Activated CD4-positive, alpha-beta memory T cell treated with anti-CD3 and anti-CD28 coated beads, Interleukin-2, amount 10 ng/mL, durations not matched to agents 7 days and 5 days (primary cell): ENCODE measurements at places on chromosomes 2 and 18.
A peak's percentile ranks its signal among the peaks of the same experiment; 100 is the strongest.

DNA sequence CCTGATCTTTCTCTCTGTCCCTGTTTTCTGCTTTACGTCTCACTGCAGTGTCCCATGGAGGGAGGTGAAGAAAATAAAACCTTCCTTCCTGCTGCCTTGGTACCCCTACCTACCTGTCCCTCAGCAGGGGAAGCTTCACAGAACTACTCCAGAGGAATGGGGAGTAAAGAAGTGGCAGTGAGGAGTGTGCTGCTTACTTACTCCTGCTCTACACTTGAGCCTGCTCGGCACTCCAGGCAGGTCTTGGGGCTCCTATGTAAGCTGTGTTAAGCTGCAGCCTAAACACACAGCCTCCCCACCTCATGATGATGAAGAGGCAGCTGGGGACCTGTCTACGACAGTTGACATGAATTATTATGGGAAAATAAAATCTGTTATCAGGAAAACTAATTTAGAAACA lies 72.6 kb downstream of the ACSL3 start:
- H3K4me1 ChIP-seq = no peaks in the 10 kb centered on the region
- no peak overlapping the region for H3K4me3 ChIP-seq
- DNase-seq = no peak

DNA sequence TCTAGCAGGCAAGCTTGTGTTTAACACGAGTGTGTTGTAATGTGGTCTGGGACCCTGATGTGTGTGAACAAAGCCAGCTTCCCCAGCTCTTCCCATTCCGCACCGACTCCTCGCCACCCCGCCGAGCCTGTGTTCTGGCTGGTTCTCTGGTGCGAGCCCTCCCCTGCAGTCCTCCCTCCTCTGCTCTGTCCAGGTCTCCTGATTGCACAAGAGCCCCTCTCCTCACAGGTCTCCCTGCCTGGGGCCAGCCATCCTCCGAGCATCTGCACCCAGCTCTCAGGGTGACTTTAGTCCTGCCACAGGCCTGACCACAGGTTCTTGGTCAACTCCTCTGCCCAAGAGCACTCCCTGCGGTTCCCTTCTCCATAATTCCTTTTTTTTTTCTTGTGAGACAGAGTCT lies 13.2 kb downstream of the SLC66A3 start:
- H3K27ac ChIP-seq = no peak overlapping the region
- no peak overlapping the region for H3K4me3 ChIP-seq
- H3K4me1 ChIP-seq = no peaks in the 10 kb centered on the region
- H3K27me3 ChIP-seq = no peaks in the 10 kb centered on the region
- no peaks in the 10 kb centered on the region for H3K36me3 ChIP-seq
- no peak for DNase-seq

- DNase-seq = no peak
- peaks cover 2% of the 10 kb centered on the region for H3K27me3 ChIP-seq
- H3K27ac ChIP-seq = no peak overlapping the region
Measured at GRCh38 chr2:170585067-170585466, 130.1 kb upstream of the SP5 start.

DNA sequence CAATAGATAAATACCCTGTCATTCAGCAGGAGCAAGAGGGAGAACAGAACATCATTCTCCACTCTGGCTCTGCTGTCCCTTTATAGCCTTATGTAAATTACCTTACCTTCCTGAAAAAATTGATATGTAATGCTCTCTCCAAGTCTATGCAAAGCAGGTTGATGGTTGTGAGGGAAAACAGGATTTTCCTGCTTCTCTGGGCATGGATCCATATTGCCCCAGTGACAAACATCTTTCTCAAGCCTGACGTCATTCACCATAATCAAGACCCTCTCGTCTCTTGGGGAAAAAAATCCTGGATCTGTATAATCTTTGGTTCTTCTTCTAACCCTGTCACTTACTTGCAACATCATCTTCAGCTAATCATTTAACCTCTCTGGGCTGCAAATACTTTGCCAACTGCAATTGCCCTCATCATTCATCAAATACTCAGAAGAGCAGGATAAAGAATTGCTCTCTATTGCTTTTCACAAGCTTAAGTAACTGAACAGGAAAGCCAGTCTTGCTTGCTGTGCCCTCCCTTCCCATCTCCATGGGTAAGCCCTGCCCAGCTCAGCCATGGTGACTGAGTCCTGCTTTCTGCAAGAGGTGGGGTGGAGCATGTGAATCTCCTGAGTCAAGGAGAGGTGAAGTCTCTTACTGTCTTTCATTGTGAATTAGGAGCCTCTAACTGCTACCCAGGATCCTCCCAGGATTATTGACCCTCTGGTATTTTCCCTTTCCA lies 123.7 kb upstream of the KLF7 start:
- DNase-seq = no peak
- no peak overlapping the region for H3K27ac ChIP-seq
- H3K36me3 ChIP-seq = peaks cover 3% of the 10 kb centered on the region
- H3K4me1 ChIP-seq = peaks cover 52% of the 10 kb centered on the region
- H3K4me3 ChIP-seq = no peak overlapping the region

- peak overlapping the region; percentile 87 for H3K27ac ChIP-seq
- peak overlapping the region; percentile 12 for H3K4me3 ChIP-seq
- peaks cover 88% of the 10 kb centered on the region for H3K4me1 ChIP-seq
- no peaks in the 10 kb centered on the region for H3K36me3 ChIP-seq
Measured at GRCh38 chr2:207332480-207333212, 166.9 kb upstream of the KLF7 start.

GRCh38 chr2:8538531-8538930 lies 143.3 kb upstream of the ID2 start:
- H3K36me3 ChIP-seq = no peaks in the 10 kb centered on the region
- no peak for DNase-seq
- H3K27me3 ChIP-seq = no peaks in the 10 kb centered on the region
- H3K4me1 ChIP-seq = peaks cover 75% of the 10 kb centered on the region
- no peak overlapping the region for H3K27ac ChIP-seq
- no peak overlapping the region for H3K4me3 ChIP-seq

GRCh38 chr2:27571681-27572080 lies 11.2 kb upstream of the ZNF512 start:
- H3K27me3 ChIP-seq = peaks cover 48% of the 10 kb centered on the region
- DNase-seq = no peak
- no peaks in the 10 kb centered on the region for H3K36me3 ChIP-seq
- H3K4me3 ChIP-seq = no peak overlapping the region

- no peaks in the 10 kb centered on the region for H3K36me3 ChIP-seq
- no peaks in the 10 kb centered on the region for H3K4me1 ChIP-seq
- H3K27ac ChIP-seq = no peak overlapping the region
- H3K27me3 ChIP-seq = no peaks in the 10 kb centered on the region
Measured at GRCh38 chr2:52113338-52113737, 1081.4 kb upstream of the NRXN1 start.

- H3K27ac ChIP-seq = no peak overlapping the region
- H3K27me3 ChIP-seq = no peaks in the 10 kb centered on the region
- no peaks in the 10 kb centered on the region for H3K4me1 ChIP-seq
- no peak for DNase-seq
- no peak overlapping the region for H3K4me3 ChIP-seq
Measured at GRCh38 chr2:40507432-40507831, 55.5 kb upstream of the SLC8A1 start.

- no peaks in the 10 kb centered on the region for H3K36me3 ChIP-seq
- H3K27ac ChIP-seq = no peak overlapping the region
- no peak overlapping the region for H3K4me3 ChIP-seq
- no peaks in the 10 kb centered on the region for H3K27me3 ChIP-seq
- no peak for DNase-seq
- peaks cover 5% of the 10 kb centered on the region for H3K4me1 ChIP-seq
Measured at GRCh38 chr2:208000701-208001395, 24.5 kb downstream of the PLEKHM3 start.

- no peak for DNase-seq
- peaks cover 2% of the 10 kb centered on the region for H3K27me3 ChIP-seq
- H3K36me3 ChIP-seq = no peaks in the 10 kb centered on the region
- H3K4me1 ChIP-seq = no peaks in the 10 kb centered on the region
Measured at GRCh38 chr2:191302459-191303139, 57.4 kb downstream of the MYO1B start.

DNA sequence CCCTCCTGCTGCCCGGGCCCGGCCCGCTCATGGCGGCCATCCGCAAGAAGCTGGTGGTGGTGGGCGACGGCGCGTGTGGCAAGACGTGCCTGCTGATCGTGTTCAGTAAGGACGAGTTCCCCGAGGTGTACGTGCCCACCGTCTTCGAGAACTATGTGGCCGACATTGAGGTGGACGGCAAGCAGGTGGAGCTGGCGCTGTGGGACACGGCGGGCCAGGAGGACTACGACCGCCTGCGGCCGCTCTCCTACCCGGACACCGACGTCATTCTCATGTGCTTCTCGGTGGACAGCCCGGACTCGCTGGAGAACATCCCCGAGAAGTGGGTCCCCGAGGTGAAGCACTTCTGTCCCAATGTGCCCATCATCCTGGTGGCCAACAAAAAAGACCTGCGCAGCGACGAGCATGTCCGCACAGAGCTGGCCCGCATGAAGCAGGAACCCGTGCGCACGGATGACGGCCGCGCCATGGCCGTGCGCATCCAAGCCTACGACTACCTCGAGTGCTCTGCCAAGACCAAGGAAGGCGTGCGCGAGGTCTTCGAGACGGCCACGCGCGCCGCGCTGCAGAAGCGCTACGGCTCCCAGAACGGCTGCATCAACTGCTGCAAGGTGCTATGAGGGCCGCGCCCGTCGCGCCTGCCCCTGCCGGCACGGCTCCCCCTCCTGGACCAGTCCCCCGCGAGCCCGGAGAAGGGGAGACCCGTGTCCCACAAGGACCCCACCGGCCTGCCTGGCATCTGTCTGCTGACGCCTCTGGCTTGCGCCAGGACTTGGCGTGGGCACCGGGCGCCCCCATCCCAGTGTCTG lies 767 bp downstream of the RHOB start:
- H3K27ac ChIP-seq = no peak overlapping the region
- no peaks in the 10 kb centered on the region for H3K36me3 ChIP-seq
- peaks cover 39% of the 10 kb centered on the region for H3K27me3 ChIP-seq
- peak overlapping the region; percentile 72 for H3K4me3 ChIP-seq
- DNase-seq = peak; percentile 41
- H3K4me1 ChIP-seq = peaks cover 10% of the 10 kb centered on the region

GRCh38 chr2:238288650-238289573 lies 502 bp upstream of the PER2 start:
- DNase-seq = peak; percentile 98
- no peaks in the 10 kb centered on the region for H3K27me3 ChIP-seq
- peak overlapping the region; percentile 82 for H3K27ac ChIP-seq
- peak overlapping the region; percentile 87 for H3K4me3 ChIP-seq

DNA sequence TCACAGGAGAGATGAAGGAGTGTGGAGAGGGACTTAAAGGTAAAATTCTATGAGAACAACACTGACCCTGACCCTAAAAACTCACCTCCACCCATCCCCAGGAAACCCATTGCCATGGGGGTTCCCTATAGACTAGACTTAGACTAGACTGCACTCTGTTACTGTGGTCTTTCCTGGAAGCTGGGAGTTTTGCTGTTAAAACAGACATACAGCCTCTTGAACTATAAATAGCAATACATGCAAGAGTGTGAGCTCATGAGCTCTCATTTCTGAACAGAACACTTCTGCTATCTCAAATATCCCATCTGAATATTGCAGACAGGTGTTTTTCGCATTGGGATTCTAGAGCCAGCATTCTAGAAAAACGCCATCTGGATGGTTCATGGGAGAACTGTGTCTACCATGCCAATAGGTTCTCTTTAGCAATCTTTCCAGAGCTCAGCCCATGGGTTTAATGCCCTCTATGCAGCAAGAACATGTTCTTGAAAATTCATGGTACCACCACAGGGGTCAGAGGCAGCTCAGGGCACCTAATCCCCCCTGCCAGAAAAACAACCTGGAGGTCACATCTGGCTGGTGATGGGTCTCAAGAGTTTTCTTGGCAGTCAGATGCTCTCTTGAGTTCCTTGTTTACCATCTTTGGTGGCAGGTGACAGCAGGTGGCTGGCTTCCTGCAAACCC lies 51.9 kb downstream of the SLC14A2 start:
- no peaks in the 10 kb centered on the region for H3K36me3 ChIP-seq
- peaks cover 63% of the 10 kb centered on the region for H3K4me1 ChIP-seq
- peak overlapping the region; percentile 1 for H3K4me3 ChIP-seq
- H3K27ac ChIP-seq = peak overlapping the region; percentile 64

DNA sequence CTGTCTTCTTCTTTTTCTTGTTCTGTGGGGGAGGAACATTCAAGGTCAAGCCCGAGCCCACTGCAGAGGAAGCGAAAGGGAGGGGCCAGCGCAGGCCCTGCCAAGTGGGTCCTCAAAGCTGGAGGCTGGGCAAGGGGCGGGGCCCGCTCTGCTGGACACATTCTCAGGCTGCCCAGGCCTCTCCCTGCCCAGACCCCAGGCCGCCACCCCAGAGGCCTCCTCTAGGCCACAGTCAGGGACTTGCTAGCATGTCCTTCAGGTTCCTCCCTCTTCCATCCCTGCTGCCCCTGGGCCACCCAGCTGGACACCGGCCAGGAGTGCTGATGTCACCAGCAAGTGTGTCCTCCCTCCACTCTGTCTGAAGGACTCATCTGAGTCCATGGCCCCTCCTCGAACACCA lies 44.1 kb downstream of the KIF1A start:
- H3K4me1 ChIP-seq = no peaks in the 10 kb centered on the region
- H3K27ac ChIP-seq = no peak overlapping the region
- DNase-seq = no peak
- no peak overlapping the region for H3K4me3 ChIP-seq
- no peaks in the 10 kb centered on the region for H3K36me3 ChIP-seq

GRCh38 chr2:15364561-15364960 lies 196.6 kb downstream of the NBAS start:
- no peak overlapping the region for H3K4me3 ChIP-seq
- peaks cover 7% of the 10 kb centered on the region for H3K4me1 ChIP-seq
- H3K27ac ChIP-seq = no peak overlapping the region
- peaks cover 29% of the 10 kb centered on the region for H3K36me3 ChIP-seq

DNA sequence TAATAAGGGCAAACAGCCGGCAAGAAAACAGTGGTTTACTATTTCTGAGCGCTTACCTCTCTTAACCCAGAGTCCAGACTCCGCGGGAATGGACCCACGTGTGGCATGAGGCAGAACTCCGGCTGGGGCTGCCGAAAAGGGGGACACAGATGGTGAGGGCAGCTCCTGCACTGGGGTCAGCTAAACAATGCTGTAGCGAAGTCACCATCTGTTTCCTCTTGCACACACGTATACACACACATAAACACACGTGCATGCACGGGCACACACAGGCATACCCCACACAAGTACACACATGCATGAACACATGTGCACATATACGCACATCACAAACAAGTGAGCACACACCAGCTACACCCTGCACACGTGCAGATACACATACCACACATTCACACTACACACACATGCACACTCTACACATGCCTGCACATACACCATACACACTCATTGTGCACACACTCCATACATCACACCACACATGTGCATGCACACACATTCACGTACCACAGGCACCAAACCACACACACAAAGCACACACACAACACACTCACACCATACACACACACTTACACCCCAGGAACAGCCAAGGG lies 105.9 kb upstream of the ID2 start:
- DNase-seq = no peak
- H3K4me3 ChIP-seq = peak overlapping the region; percentile 38
- H3K27me3 ChIP-seq = peaks cover 9% of the 10 kb centered on the region
- peaks cover 35% of the 10 kb centered on the region for H3K4me1 ChIP-seq
- peaks cover 2% of the 10 kb centered on the region for H3K36me3 ChIP-seq
- H3K27ac ChIP-seq = peak overlapping the region; percentile 32
